ENCODE measurements at places on chromosomes 6 and 20.

GRCh38 chr20:48739395-48740291 lies 88.2 kb downstream of the PREX1 start:
- no peak for DNase-seq

DNA sequence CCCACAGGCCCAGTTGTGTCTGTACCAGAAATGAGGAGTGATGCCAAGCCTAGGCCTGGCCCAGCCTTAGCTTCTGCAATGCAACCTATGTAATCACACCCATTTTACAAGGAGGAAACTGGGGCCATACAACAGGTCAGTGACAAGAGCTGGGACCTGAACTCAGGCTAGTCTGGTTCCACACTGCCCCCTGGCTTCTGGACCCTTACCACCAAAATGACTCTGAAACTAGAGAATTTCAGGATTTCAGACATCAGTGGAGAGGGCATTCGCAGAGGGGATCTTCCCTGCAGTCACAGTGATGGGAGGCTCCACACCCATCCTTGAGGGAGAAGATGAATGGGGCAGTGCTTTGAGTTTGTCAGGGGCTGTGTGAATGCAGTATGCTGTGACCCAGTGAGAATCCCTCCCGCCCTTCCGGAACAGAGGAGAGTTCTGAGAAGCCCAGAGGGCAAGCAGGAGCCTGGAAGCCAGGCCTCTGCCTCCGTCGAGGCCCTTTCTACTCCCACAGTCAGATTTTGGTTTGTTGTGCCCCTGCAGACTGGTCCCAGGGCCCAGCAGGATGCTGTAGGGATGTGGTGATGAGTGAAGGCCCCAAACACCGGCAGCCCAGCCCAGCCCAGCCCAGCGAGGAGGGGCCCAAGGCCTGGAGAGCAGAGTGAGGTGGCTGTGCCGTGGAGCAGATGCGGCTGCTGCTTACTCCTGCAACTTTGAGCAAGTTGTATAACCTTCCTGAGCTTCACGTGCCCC lies 48.1 kb upstream of the MYL9 start:
- no peak for DNase-seq

DNA sequence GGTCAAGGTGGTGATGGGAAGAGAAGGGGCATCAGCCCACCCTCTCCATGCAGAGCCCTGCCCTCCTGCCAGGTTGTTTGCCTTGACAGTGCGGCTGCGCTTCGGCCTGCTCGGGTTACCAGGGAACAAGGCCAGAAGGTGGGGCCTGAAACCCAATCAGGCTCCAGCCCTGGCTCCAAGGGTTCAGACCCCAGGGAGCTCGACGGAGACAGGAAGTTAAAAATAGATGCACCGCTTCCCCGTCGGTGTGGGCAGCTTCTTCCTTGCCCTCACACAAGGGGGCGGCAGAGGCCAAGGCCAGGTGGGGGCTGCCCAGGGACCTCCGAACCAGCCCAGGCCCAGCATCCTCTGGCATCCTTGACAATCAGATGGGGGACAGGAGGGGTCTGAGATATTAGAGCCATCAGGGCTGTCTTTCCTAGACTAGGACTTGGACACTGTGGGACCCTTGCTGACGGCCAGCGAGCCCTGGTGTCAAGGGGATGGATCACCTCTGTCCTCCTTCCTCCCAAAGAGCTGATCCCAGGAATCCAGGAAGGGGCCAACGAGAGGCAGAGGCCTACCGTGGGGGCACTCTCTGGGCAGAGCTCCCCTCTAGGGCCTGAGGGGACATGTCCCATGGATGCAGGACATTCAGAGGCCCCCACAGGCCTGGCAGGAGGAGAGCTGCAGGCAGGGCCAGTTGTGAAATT lies 65.2 kb downstream of the RIPOR3 start:
- DNase-seq = peak; percentile 77

GRCh38 chr6:87661503-87661902 lies 40.5 kb downstream of the AKIRIN2 start:
- no peak for DNase-seq

DNA sequence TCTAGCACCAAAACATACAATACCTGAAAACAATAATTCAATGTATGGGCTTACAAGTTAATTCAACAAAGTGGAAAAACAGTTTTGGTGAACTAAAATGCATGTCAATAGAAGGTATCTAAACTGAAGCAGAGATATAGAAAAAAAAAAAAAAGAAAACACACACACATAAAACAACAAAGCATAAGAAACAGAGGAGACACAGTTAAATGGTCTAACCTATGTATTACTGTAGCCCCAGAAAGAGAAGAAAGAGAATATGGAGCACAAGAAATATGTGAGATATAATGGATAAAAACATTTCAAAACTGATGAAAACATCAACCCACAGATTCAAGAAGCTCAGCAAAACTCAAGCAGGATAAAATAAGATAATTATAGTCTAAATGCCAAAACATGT lies 118.7 kb downstream of the MAP3K5 start:
- no peak for DNase-seq

- DNase-seq = peak; percentile 57
Measured at GRCh38 chr6:113857556-113858479, 673 bp downstream of the MARCKS start.

GRCh38 chr6:70375166-70375565 lies 38.1 kb upstream of the FAM135A start:
- no peak for DNase-seq

DNA sequence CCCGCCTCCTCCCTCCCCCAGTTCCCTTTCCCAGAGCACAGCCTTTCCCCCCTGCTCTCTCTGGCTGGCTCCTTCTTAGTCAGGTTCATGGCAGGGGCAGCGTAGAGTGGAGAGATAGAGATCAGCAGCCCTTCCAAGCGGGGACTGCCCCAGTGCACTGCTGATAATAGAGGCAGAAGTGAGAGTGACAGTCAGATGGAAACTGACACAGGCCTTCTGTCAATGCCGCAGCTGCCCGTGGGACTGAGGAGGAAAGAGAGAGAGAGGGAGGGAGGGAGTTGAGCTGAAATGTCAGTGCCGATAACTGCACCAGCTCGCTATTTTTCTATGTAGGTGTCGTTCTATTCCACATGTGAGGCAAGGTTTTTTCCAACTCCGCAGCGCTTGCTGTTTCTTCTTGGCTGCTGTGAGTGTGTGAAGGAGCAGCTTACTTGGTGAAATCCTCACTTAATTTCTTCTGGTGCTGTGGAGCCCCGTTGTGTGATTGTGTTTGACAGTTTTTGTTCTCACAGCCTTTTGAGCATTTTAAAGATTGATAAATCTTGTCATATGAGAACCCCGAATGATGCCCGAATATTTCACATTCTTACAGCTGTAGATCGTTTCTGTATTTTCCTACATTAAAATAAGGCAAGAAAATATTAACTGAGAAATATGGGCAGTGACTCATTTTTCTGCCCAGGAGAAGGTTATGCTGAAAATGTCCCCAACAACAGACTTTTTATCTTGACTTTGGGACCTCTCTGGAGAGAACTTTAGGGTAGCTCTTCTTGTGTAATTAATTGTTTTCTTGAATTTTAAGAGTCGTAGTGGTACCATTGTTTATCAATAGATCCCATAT lies 386.4 kb upstream of the MMS22L start:
- no peak for DNase-seq

DNA sequence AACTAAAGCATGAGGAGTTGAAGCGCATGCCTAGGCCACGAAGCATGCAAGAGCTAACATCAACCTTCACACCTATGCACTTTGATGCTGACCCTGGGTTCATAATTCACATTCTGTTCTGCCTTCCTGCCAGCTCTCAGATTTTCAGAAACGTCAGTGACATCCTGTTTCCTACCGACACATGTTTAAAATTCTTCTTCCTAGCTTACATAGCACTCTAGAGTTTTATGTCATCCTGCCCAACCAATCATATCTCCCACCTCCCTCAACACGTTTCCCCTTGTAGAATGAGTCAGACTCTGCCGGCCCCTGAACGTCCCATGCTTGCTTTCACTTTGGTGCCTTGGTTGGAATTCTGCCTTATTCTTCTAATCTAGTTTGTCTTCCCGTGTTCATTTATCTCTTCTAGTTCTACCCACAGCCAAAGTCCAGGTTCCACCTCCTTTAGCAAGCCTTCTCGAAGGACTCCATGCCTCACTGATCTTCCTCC lies 97.2 kb upstream of the MAP7 start:
- no peak for DNase-seq

- no peak for DNase-seq
Measured at GRCh38 chr6:41411961-41412360, 76.6 kb downstream of the NCR2 start.

GRCh38 chr20:11274141-11274594 lies 600.4 kb upstream of the JAG1 start:
- DNase-seq = peak; percentile 50

GRCh38 chr20:44615876-44616603 lies 33.7 kb downstream of the PKIG start:
- no peak for DNase-seq

DNA sequence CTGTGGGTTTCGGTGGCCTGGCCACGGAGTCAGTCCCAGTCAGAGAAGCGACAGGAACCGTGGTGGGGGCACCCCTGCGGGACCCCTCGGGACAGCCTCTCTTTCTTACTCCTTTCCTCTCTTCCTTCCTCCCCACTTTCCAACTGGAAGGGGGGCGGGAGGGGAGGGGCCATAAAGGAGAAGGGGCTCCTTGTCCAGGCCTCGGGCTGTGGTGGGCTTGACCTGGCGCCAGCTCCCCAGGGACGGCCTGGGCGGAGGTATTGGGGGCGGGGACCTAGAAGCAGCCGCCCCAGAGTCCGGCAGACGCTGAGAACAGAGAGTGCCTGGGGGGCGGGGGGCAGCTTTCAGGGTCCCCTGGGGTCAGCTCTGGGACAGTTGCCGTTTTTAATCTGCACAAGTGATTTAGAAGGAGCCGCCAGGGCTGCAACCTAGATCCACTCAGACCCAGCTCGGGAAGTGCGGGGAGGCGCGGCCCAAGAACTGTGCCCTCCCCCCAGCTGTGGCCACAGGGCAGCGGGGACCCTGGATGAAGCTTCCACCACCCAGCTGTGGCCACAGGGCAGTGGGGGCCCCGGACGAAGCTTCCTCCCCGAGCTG lies 6.4 kb upstream of the ABHD16B start:
- no peak for DNase-seq

DNA sequence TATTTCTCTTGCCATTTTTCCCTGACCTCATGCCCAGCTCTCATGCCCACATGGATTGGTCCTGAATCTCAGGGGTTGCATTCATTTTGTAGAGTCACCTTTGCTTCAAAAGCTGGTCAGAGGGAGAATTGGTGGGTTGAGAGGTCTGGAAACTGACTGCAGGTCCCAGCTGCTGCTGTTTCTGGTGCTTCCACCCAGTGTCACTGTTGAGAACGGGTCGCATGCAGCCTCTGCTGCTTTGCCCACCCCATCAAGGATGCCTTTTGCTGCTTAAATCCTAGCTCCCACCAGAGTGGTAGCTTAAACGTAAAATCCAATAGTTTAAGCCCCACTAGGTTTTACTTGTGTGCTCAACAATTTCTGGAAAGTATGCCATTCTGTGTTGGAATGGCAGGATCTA lies 211.4 kb upstream of the TSHZ2 start:
- DNase-seq = no peak

- no peak for DNase-seq
Measured at GRCh38 chr6:42378536-42378935, 73.2 kb downstream of the TRERF1 start.

- DNase-seq = no peak
Measured at GRCh38 chr6:166697113-166697512, 70.1 kb upstream of the RPS6KA2 start.

- DNase-seq = no peak
Measured at GRCh38 chr6:159871906-159872305, 18.9 kb upstream of the MAS1 start.

GRCh38 chr6:16124198-16125180 lies 4.4 kb upstream of the MYLIP start:
- DNase-seq = no peak

GRCh38 chr6:150355932-150356331 lies 12.9 kb upstream of the IYD start:
- no peak for DNase-seq

DNA sequence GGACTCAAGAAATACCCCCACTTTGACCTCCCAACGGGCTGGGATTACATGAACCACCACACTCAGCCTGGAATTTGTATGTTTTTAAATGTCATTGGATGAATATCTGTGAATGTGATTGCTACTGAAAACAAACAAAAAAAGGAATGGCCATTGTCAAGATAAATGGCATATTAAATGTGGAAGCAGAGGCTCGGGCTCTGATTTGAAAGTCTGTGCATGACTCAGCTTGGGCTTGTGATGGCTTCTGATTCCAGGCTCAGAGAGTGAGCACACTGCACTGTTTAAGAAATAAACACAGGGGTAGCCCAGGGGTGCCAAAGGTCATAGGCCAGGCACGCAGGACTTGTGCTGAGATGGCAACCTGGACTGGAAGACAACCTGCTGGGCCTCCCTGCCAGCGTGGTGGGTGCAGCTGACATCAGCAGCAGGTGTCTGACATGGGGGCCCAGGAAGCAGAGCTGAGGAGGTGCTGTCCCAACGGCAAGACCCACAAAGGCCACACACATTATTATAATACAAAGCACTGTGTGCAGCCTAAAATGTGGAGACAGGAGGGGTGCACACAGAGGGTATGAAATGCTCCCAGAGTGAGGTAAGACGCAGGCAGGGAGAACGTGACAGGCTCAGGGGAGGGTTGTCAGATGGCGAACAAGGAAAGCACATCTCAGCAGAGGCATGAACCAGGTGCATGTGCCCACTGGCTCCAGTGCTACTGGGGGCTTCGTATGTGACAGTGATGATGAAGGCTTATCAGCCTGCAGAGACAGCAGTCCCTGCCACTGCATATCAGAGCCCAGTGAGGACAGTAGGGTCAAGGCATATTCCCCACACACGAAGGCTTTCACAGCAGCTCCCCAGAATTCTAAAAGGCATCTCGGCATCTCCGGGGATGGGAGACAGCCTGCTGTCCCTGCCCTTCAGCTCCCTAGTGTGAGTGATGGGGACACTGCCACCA lies 169.4 kb downstream of the SYNDIG1 start:
- no peak for DNase-seq

DNA sequence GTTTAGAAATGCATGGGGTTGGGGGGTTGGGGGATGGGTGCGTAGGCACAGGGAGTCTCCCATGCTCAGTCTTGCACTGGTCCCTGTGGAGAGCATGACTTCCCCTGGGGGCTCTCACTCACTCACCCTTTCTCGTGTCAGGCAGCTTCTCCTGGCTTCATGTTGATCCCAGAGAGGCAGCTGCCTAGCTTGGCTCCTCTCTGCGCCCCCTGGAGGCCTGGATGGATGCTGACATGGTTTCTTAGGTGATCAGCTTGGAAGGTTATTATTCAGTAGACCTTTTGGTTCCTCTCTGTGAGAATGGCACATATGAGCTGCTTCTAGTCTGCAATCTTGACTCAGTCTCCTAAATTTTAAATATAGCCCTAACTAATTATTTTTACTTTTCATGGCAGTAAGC lies 109.3 kb upstream of the FAM83B start:
- no peak for DNase-seq

GRCh38 chr6:3364391-3364790 lies 92.5 kb downstream of the SLC22A23 start:
- DNase-seq = no peak

- no peak for DNase-seq
Measured at GRCh38 chr6:130161683-130162404, 60.9 kb downstream of the SAMD3 start.

GRCh38 chr6:168049706-168050224 lies 29.2 kb downstream of the FRMD1 start:
- DNase-seq = no peak

All from NCI-H1436 (cell line).